NCI-H774 (cell line): ENCODE measurements at places on chromosomes 2 and 18.
A peak's percentile ranks its signal among the peaks of the same experiment; 100 is the strongest.

GRCh38 chr2:158928965-158929364 is 39.5 kb upstream of the TANC1 start:
- DNase-seq: no peak

GRCh38 chr2:207778298-207778882 is 8.7 kb upstream of the FZD5 start:
- no peak for DNase-seq

GRCh38 chr2:127103243-127104165 is 3.5 kb downstream of the BIN1 start:
- no peak for DNase-seq

GRCh38 chr18:1292167-1292566 is 387.5 kb downstream of the ADCYAP1 start:
- DNase-seq: peak; percentile 45

DNA sequence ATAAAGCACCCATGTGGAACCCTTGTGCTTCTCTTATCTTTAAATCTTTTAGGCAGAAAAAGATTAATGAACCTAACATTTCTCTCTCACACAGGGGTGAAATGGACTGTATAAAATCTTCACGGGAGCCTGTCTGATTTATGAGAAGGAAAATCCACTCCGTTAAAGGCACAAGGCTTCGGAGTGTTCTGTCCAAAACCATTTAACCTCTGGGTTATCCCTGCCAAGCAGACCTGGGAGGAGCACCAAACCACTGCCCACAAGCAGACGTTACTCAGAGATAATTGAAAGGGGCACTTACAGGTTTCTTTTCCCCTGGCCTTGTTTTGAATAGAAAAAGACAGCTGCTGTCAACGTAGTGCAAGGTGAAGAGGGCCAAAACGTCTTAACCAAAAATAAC is 184.4 kb upstream of the DOK6 start:
- no peak for DNase-seq

GRCh38 chr2:215750763-215751162 is 262.6 kb downstream of the MREG start:
- DNase-seq: no peak

DNA sequence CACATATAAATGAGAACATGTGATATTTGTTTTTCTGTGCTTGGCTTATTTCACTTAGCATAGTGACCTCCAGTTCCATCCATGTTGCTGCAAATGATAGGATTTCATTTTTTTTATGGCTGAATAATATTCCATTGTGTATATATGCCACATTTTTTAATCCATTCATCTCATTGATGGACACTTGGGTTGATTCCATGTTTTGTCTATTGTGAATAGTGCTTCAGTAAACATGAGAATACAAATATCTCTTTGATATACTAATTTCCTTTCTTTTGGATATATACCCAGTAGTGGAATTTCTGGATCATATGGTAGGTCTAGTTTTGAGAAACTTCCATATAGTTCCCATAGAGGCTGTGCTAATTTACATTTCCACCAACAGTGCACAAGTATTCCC is 3.7 kb upstream of the NEMP2 start:
- no peak for DNase-seq

DNA sequence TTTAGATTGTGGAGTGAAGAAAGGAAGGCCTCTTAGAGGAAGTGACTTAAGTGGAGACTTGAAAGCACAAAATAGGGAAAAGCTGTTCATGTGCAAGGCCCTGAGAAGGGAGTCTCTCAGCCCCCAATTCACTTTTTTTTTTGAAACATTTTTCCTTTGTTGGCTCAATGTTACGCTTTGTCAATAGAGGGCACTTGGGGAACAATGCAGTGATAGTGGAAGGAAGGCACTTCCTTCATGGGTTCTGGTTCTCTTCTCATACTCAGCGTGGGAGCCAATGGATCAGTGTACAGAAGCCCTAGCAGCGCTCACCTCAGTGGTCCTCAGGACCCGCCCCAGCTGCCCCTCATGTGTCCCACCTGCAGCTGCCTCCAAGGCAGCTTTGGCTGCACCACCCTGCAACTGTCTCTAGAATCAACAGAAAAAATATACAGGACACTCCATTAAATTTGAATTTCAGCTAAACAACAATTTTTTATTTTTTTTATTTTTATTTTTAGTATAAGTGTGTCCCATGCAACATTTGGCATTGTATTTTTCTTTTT is 8.6 kb upstream of the C2orf42 start:
- DNase-seq: no peak

DNA sequence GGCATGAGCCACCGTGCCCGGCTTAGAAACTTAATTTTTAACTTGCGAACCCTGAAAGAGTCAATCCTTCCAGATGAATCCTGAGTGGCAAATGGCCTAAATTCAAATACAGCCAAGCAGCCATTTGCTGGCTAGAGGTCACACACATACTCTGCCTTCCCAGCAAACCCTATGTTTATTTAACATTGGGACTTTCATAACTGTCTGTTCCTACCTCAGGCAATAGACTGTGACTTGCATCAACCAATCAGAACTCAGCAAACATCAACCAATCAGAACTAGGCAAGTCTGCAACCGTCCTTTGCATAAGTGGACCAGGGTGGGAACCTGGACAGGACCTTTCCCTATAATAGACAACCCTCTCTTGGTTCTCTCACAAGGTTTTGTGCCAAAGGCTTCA is 127.5 kb downstream of the DTNB start:
- DNase-seq: no peak

DNA sequence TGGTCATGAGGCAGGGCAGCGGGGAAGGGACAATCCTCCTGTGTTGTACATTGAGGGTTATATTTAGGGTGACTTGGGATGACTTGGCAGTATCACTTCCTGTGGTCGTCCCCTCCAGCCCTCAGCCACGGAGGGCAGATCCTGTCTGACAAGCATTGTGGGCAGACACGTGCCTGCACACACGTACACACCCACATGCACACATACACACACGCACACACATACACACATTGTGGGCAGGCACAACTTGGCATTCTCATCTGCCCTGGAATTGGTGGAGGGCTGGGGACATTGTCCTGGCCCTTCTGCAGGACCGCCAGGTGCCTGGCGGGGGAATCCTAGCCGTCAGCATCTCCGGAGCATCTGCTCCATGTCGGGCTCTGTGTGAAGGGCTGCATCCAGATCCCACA is 47.6 kb downstream of the ODC1 start:
- no peak for DNase-seq

- peak; percentile 5 for DNase-seq
Measured at GRCh38 chr2:152222975-152223637, 47.5 kb upstream of the STAM2 start.

GRCh38 chr2:239661334-239662312 is 260.8 kb upstream of the HDAC4 start:
- no peak for DNase-seq

DNA sequence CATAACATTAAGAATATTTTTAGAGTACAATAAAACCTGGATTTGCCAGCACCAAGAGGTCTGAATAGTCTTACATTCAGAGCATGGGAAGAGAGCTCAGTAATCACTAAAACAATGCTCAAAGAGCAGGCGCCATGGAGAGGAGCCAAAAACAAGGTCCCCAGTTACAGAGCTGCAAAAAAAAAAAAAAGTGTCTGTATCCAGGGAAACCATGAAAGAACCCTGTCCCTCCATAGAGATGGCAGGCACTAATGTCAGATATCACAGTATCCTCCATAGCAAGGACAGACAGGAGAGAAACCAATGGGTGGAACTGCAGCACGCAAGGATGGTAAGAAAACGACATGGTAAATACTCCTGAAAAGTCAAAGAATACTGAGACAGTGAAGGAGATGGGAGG is 19.5 kb downstream of the FBXO15 start:
- DNase-seq: no peak

GRCh38 chr2:128809880-128810279 is 491.2 kb upstream of the HS6ST1 start:
- DNase-seq: no peak

DNA sequence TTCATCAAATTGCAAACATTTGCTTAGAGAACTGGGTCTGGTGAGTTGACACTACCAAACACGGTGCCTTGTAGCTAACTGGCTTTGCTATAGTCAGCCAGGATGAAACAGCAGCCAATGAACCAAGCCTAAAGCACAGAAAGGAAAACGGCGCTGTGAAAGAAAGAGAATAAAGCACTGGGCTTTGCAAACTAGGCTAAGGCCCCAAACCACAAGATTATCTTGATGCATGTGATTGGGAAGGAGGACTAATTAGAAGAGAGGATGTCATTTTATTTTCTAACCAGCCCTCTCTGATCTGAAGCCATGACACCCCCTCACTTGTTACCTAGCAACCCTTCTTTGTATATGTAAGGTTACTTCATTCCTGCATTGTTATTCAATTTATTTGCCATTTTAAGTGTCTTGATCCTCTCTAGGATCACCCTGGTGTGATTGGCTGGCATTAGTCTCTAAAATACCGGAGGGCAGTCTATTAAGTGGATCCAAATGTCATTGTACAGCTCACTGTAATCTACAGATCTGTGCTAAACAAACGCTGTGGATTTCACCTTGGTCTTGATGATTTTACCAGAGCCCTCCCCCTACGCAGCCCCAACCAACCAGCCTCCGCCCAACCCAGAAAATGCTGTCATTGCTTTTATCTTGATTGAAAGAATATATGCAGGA is 395.4 kb upstream of the ACVR2A start:
- peak; percentile 86 for DNase-seq

DNA sequence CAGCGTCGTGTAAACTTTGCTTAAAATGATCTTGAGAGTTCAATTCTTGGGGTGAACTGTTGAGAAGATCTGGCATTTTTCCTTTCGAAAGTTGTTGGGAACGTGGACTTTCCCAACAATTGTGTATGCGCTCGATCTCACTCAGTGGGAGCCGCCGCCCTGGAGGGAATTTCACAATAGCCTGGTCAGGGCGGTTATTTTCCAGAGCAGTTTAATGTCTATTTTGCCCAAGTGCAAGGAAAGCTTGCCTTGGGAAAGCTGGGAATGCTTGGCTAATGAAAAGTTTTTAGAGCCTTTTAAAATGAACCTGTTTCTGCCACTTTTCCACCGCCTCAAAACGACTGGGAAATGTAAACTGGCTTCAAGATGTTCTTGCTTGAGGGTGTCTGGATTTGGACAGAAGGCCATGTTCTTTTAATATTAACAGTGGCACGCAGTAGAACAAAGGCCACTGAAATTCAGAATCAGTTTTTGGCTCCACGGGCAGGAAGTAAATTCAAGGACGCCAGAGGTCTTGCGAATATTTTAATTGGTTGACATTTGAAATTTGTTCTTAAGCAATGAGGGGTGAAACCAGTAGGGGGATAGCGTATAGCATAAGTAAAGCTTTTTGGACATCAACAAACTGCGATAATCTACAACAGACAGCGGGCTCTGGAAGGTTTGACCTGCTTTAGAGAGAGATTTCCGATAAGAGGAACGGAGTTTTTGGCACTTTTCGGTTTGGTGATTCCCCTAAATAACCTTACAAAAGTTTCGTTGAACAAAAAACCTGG is 1.2 kb downstream of the CFLAR start:
- DNase-seq: no peak

- no peak for DNase-seq
Measured at GRCh38 chr2:85475799-85476490, 57.4 kb downstream of the SH2D6 start.

DNA sequence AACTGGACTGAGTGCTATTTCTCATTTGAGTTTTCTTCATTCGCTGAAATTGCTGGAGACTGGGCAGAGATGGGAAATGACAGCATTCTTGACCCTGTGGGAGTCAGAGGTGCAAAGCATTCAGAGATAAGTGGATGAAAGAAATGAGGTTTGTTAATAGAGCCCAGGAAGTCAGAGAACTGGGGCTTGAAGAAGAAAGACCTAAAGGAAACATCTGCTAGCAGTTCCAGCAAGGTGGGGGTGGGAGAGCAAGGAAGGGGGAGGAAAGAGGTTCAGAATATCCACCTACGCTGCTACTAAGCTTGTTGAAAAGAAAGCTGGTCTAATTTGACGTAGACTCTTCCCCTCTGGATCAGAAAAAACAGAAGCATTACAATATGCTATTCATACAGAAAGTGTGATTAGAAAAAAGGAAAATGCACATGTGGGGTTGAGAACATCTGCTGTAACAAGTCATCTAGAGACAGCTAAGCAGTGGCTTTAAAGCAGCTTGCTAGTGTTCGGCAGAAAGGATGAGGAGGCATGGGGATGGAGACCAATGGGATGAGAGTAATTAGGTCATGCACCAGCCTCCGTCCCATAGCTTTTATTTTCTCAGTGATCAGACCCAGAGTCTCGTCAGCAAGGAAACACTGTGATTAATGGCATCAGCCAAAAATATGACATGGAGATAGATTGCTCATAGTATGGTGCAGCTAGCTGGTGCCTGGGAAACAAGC is 29.7 kb downstream of the NAB1 start:
- no peak for DNase-seq

DNA sequence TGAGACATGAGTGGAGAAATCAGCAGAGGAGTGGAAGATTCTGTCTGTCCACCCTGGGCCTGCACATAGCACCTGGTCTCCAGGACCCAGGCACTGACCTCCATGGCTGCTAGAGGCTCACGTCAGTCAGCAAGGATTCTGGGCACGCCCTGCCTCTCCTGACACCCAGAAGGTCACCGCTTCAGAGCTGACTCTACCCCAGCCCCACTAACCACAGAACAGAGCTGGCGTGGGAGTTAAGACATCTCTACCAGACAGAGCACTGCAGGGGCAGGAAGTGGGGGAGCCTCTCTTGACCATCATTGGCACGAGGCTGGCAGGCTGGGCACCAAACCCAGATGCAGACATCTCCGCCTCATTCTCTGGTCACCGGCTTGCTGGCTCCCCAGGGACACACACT is 3.0 kb downstream of the ADCY3 start:
- DNase-seq: no peak

GRCh38 chr2:217789736-217790181 is 213.0 kb downstream of the TNS1 start:
- no peak for DNase-seq

DNA sequence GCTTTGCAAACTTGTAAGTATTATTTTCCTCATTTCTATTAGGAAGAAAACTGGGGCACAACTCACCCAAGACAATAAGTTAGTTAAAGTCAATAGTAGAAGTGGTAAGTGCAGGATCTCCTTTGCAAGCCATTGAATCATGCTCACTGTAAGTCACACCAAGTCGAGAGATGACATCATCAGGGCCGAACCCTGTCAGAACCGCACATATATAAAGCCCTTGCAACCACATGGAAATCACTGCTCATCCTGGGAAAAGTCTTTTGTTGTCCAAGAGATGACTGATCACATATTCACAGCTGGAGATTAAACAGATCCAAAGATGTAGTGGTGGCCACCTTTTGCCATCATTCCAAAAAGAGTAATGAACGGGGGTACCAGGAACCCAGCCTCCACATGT is 484.8 kb upstream of the ID2 start:
- DNase-seq: no peak
